ENCODE measurements at places on chromosomes 13 and 19.

DNA sequence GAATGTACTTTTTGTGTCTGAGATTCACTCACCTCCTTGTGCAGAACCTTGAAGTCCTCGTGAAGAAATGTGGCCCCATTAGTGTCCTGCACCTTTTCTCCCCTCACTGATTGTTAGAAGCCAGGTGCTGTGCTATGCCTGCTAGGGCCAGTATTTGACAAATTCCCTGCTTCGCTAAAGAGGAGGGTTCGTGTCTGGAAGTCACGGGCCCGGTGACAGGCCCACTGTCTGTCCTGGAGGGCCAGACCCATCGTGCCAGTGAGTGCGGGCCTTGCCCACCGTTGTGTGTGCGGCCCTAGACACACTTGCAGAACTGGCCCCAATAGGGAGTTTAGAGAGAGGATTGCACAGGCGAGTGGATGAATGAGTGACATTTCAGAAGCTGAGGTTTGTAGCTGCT, 36.8 kb upstream of the GAS6 start:
- DNase-seq, result no peak

- no peak for DNase-seq
Measured at GRCh38 chr13:28423010-28423409, 71.9 kb downstream of the FLT1 start.

- no peak for DNase-seq
Measured at GRCh38 chr13:104592127-104592526, 1525.9 kb upstream of the SLC10A2 start.

- DNase-seq, result no peak
Measured at GRCh38 chr19:10797078-10797477, 38.9 kb downstream of the TMED1 start.

DNA sequence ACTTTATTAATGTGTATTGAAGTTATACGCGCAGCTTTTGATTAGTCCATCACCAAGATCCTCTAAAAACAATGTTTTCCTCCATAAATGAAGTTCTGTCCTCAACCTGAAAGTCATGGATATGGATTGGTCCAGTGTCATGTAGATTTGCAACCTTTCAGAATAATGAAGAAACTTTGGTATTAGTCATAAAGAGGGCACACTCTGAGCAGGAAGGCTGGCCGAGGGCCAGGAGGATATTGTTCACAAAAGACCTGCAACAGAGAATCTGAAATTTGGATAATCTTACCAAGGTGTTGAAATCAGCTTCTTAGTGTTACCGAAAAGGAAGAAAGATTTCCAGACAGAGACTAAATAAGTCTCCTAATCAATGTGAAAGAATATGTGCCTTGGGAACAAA, 20.7 kb downstream of the CLDN10 start:
- DNase-seq, result no peak

DNA sequence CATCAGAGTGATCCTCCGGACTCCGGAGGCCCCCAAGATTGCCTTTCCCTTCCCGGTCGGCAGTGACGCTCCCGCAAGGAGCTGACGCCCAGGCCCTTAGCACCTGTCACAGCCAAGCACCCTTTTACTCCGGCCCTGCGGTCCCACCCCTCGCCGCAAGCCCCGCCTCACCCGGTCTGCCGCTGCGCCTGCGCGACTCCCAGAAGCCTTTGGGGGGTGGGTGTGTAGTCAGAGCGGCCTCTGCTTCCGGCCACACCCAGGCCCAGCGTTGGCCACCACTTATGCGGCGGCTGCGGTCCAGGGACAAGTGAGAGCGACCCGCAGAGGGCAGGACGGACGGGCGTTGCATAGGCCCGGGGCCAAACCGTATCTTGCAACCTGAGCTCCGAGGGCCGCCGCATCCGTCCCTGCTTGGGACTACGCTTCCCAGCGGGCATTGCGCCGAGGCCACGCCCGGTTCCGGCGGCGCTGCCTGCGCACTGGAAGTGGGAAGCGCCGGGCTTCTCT, 441 bp upstream of the ZFP28 start:
- no peak for DNase-seq

- no peak for DNase-seq
Measured at GRCh38 chr19:5542665-5543064, 25.1 kb downstream of the TINCR start.

DNA sequence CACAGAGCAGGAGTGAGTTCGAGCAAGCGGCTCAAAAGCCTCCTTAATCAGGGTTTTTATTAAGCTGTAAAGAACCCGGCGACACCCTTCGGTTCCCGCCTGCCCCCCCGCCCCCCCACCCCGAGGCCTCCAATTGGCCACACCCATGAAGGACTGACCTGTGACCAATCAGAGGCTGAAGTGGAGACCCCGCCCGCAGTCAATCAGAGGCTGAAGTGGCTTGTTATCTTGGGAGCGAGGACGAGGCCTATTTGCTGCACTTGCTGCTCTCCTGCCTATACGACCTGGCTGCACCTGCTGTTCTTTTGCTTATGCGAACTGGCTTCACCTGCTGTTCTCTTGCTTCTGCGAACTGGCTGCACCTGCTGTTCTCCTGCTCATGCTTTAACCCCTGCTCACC, 844.9 kb downstream of the OLFM4 start:
- no peak for DNase-seq

- DNase-seq, result no peak
Measured at GRCh38 chr13:20105161-20105689, 55.6 kb downstream of the GJA3 start.

- DNase-seq, result no peak
Measured at GRCh38 chr19:6963937-6964336, 57.3 kb downstream of the MBD3L2B start.

- no peak for DNase-seq
Measured at GRCh38 chr13:113827021-113827420, 36.9 kb downstream of the GAS6 start.

GRCh38 chr19:14003251-14004055, 2.7 kb downstream of the RFX1 start:
- DNase-seq, result no peak

DNA sequence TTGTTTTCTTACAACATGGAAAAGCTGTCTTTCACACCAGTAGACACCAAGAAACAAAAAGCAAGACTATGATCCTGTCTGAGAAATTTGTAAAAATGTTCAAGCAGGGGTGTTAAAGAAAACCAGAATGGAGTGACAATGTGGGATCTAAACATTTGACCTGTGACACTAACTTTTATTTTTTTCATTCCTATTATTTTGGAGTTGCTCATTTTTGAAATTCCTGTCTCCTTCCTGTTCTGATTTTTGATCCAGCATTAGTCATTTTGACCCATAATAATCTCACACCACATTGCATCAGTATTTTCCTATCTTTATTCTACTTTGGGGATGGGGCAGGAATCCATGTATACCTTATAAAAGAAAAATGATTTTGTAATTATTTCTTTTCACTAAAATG, 164.2 kb downstream of the DLEU7 start:
- DNase-seq, result no peak

DNA sequence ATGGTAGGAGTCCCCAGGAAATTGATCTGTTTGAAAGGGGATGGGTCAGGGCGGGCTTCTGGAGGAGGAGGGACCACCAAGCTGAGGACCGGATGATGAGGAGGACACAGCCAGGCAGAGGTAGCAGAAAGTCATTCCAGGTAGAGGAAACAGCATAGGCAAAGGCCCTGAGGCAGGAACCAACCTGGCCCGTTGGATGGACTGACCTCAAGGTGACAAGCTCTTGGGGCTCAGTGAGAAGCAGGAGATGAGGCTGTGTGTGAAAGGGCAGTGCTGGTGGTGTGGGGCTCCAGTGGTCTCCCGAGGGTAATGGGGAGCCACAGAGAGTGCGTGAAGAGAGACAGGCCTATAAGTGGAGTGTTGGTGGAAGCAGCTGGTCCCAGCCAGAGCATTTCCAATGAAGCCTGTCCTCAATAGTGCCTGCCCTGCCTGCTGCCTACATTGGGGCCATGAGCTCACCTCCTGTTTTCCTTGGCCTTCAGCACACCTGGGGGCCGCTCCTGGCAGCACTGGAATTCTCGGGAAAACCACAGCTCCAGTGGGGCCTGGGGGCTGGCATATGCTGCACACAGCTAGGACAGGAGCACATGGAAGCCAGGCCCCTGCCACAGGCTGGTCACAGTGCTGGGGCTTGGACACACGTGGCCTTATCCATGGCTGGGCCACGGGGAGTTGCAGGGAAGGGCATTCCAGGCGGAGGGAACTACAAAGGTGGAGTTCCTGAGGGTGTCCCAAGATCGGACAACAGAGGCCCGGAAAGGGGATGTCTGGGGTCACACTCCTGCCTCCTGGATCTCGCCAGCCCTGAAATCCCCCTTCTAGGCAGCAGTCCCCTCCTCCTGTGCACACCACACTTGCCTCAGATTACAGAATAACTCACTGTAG, 2.3 kb upstream of the COMP start:
- no peak for DNase-seq

DNA sequence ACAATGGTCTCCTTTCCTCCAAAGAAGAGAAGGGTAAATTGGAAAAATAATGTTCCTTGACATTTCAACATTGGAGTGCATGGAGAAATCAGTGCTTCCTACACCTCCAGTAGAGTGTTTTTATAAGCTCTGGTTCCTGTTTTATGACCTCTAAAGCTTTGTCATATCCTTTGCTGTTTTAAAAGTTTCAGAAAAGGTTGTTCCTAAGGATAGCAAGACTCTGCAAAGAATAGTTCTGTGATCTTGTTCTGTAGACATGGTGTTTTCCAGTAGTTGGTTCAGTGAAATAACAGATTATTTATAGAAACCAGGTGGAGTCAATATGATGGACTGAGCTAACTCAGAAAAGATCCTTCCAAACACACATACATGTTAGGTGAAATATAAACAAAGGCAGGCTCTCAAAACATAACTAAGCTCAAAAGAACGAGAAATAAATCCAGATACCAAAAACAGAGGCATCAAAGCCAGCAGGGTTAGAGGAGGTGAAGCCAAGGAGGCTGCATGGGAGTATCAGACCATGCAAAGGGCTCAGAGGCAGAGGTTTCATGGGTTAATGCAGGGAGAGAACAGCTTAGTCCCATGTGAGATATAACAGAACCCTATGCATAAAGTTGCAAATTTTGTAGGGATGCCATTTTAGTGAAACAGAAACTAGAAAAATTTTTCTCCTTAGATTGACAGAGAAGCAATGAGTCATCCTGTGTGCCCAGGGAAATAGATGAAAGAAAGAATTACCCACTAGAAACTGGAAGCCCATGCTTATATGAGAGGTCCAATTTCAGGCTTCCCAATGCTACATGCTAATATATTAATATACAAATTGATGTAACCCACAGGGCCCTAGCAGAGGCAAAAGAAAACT, 44.3 kb downstream of the SHISA2 start:
- no peak for DNase-seq

DNA sequence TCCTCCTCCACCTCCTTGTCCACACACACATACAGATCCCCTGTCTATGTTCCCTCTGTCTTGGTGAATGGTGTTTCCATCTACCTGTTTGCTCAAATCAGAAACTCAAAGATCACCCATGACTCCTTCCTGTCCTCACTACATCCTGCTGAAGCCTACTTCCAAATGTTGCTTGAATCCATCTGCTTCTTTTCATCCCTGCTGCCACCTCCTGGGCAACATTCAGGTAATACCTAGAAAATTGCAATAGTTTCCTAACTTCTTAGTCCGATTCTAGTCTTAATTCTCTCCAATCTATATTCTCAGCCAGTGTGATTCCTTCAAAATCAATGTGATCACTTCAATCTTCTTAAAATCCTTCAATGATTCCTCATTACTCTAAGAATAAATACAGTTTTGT, 155.5 kb upstream of the STARD13 start:
- DNase-seq, result no peak

DNA sequence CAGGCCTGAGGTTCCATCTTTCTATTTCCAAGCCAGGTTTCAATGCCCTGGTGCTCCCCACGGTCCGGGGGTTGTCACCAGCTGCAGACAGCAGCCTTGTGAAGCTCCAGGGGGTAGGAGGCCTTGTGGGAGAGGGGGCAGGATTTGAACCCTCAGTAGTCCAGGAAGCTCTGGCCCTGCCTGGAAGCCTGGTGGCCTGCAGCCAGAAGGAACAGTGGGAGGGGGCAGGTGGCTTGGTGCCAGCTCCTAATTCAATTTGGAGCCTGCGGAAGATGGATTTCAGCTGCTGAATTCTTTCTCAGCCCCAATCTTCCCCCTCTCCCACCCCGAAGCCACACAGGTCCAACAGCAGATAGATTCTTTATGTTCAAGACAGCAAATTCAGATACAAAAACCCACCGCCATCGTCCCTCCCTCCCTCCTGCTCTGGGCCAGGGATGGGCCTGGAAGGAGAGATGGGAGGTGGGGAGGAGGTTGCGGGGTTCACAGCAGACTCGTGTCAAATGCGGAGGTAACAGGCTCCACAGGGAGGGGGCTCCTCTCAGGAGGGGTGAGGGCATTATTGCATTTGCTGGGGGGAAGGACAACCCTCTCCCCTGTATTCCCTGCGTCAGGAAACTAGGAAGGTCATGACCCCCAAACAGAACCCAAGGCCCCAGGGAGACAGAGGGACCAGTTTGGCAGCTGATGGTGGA, 2.4 kb upstream of the PTGER1 start:
- DNase-seq, result no peak

DNA sequence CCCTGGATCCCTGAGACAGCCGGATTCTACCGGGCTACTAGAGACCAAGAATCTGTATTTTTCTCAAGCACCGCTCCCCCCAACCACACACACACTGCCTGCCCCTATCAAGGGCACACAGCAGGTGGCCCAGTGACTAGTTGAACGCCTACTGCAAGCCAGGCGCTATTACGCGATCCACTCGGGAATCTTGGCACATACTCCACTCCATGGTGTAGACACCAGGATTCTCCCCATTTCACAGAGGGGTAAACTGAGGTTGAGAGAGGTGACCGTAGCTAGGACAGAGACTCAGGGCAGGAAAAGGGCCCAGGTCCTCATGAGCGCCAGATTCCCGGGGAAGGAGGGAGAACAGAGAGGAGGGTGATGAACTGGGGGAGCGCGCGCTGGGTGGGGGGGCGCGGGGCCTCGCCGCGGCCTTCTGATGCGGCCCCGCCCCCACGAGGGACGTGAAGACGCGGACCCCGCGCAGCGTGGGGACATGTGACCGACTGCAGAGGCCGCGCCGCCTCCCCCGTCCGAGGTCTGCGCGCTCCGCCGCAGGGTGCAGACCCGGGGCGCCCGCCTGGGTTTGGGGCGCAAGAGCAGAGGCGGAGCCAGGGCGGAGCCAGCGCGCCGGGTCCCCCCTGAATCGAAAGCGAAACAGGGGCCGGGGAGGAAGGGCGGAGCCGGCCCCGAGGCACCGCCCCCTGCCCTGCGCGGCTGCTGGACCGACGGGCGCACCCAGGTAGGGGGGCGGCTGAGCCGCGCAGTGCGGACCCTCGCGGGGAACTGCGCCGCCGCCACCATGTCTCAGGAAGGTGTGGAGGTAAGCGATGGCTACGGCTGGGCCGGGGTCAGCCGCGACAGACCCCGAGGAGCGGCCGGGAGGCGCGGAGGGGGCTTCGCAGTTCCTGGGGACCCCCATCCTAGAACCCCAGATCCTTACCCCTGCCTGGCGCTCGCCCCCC, at the start of gene SHFL:
SHFL (plus strand) TSS at position 677 of the 950 bp plus-strand sequence; CDS start at position 788, 111 bp downstream.
- no peak for DNase-seq

GRCh38 chr19:58227964-58228584, 640 bp upstream of the ZNF544 start:
- no peak for DNase-seq

DNA sequence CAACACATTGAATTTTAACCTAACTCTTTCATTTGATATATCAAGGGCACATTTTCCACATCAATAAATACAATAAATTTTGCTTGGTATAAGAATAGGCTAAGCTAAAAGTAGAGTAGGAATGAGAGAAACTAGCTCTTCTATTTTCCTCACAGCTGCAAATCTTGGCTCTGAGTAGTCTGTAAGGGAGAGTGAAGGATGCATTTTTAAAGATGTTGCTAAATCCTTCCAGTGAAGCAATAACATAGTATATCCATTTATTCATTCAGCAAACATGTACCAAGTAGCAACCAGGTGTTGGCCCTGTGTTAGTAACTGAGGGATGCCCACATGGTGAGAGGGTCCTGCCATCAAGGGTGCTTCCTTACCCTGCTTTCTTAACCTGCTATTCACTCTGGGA, 799.9 kb downstream of the PCDH9 start:
- DNase-seq, result no peak
